Hematopoietic multipotent progenitor cell treated with erythropoietin and hydrocortisone succinate and interleukin-3 and kit ligand, for 17 days (in vitro differentiated cells): ENCODE measurements at places on chromosomes 4 and X.

GRCh38 chr4:41748074-41748570, 403 bp downstream of the PHOX2B start:
- no peak for DNase-seq

DNA sequence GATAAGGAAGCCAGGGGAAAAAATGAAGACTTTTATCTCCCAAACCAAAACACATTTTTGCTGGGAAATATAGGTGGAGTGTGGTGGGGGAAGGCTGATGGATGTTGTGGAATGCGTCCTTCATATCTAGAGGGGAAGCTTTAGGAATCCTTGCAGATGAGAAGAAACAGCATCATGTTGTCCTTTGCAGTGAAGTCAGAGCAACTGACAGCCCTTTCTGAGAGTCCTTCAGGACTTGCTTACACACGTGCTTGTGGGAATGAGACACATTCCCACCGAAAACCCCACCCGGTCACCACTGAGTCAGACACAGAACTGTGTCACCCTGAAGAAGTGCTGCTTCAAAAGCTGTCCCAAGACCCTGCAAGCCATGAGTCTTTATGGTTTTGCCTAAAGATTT, 81.5 kb downstream of the SHROOM2 start:
- DNase-seq, result no peak

- no peak for DNase-seq
Observed at GRCh38 chr4:20847124-20847747, 147.0 kb downstream of the PACRGL start.

- DNase-seq, result no peak
Observed at GRCh38 chrX:45322382-45322781, 121.7 kb upstream of the DIPK2B start.

DNA sequence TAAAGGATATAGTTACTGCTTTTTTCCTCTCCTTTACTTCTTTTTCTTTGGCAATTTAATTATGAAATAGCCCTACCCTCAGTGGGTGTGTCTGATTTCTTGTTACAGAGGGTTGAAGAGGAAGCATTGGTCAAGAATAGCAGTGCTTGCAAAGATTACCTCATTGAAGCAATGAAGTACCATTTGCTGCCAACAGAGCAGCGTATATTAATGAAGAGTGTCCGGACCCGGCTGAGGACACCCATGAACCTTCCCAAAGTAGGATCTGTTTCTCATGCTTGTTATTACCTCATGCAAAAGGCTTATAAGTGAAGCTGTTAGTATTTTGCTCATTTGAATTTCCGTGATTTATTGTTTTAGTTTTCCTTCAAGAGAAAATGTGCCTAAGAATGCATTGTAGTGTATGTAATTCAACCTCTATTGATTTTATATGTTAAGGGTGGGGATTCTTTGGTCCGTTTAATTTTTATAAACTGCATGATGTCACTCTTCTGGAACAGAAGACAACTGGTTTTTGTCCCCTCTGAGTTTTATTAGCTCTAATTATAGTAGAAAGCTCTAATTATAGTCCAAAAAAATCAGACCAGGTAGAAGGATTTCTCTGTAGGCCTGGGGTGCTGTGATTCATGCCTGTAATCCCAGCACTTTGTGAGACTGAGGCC, 27.9 kb upstream of the MSMO1 start:
- DNase-seq, result no peak

- no peak for DNase-seq
Observed at GRCh38 chrX:8091510-8091909, 79.6 kb downstream of the VCX2 start.

GRCh38 chr4:35516102-35516501, 728.2 kb downstream of the ARAP2 start:
- no peak for DNase-seq

GRCh38 chr4:4712800-4713528, 146.5 kb upstream of the MSX1 start:
- no peak for DNase-seq

GRCh38 chr4:102758241-102759160, 2.3 kb downstream of the MANBA start:
- no peak for DNase-seq

GRCh38 chr4:74522251-74522991, 77.5 kb downstream of the AREG start:
- no peak for DNase-seq

GRCh38 chr4:4391866-4392265, 5.0 kb downstream of the NSG1 start:
- no peak for DNase-seq

GRCh38 chr4:158739600-158739999, 16.4 kb upstream of the PPID start:
- DNase-seq, result no peak

DNA sequence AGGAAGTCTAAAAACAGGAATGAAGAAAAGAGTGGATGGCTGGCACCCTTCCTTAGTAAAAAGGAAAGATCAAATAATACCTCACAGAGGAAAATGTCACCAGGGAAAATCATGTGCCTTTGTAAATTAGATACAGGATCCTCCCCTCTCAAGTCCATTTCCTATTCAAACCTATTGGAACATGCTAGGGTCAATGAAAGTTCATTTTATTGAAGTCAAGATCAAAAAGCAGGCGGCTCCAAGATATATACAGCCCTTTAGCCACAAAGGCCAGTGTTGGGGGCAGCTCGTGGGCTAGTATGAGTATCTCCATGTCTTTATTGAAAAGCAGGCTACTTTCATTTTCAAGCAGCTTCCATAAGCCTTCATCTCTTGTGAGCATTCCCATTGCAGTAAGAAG, 141.1 kb downstream of the QDPR start:
- DNase-seq, result no peak

DNA sequence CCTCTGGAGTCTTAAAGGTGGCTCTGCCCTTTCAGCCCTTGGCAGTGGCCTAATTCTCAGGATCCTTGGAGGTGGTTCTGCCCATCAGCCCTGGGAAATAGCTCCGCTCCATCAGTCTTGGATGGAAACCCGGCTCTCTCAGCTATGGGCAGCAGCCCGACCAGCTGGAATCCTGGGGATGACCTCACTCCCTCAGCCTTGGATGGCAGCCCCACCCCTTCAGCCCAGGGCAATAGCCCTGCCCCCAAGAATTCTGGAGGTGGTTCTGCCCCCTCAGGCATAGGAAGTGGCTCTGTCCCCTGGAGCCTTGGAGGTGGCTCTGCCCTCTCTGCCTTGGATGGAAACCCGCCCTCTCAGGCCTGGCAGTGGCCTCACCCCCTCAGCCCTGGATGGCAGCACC, 127.7 kb downstream of the RBMX2 start:
- DNase-seq, result no peak

- no peak for DNase-seq
Observed at GRCh38 chrX:107707866-107708265, 67.7 kb downstream of the TSC22D3 start.

DNA sequence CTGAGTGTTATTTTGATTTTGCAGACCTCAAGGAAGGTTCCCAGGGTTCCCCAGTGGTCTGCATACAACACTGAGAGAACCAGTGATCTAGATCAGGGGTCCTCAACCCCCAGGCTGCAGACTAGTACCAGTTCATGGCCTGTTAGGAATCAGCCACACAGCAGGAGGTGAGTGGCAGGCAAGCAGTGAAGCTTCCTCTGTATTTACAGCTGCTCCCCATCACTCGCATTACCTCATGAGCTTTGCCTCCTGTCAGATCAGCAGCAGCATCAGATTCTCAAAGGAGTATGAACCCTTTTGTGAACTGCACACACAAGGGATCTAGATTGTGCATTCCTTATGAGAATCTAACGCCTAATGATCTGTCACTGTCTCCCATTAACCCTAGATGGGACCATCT, 28.5 kb downstream of the EDNRA start:
- DNase-seq, result no peak

- DNase-seq, result no peak
Observed at GRCh38 chr4:123849495-123849894, 452.9 kb downstream of the SPRY1 start.

- no peak for DNase-seq
Observed at GRCh38 chrX:147923605-147924004, 11.9 kb downstream of the FMR1 start.

DNA sequence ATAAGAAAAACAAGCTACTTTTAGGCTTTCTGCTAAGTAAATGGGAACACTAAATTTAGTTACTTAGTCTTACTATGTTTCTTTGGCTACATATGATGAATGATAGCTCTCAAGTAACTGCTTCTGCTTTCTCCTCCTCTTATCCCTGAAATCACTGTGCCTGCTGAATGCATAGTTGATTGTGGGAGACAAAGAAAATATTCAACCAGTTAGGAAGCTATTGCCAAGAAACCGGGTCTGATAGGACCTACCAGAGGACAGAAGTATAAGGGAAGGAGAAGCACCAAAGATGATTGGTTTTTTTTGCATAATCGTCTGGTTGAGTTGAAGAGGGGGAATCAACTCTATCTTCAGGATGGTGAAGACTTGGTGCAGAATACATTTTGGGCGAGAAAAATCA, 28.0 kb upstream of the NDUFC1 start:
- DNase-seq, result no peak

DNA sequence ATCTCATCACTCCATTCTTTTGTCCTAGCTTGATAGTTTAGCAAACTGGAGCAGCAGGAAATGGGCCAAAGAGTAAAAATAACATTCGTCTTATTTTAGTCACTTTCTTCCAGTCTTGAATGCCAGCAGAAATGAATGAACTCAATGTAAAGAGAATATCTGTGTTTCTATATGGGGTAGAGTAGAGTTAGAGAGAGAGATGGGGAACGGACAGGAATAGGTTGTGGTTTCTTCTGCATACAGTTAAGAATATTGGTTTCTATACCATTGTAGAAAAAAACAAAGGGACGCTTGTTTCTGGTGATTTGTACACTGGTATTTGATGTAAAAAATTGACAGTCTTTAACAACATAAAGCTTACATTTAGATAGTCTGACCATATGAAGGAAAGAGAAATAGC, 8.9 kb downstream of the GPR174 start:
- no peak for DNase-seq

DNA sequence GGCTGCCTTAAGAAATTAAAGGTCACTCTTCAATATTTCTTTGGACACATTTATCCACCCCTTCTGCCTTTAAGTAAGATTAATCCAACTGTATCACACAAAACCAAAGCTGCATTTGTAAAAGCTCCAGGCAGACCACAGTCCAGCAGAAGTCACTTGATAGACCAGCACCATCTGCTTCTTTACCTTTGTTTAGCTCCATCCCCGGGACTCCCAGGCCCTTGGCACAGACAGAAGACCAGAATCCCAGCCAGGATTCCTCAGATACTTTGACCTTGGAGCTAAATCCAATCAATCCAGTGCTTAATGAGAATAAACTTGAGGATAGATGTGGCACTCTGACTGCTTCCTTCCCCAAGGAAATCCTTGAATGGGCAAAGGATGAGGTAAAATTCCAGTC, 333.1 kb upstream of the RASGEF1B start:
- no peak for DNase-seq

DNA sequence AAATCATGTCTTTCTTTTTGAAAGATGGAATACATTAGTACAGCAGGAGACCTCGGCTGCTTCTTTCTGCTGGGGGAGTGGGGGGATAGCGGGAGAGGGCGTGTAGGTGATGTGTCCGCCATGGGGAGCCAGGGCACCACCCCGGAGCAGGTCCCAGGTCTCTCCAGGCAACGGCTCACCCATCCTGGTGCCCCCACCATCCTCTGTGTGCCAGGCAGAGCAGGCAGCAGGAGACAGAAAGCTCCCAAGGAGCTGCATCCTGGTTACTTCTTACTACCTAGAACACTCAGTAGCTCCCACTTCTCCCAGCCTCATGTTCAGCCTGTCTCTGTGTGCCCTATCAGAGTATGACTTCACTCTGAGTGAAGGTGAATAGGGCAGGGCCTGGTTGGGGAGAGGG, 23.6 kb downstream of the TNIP2 start:
- DNase-seq, result no peak

- DNase-seq, result no peak
Observed at GRCh38 chr4:119299260-119299671, 22.7 kb downstream of the FABP2 start.

DNA sequence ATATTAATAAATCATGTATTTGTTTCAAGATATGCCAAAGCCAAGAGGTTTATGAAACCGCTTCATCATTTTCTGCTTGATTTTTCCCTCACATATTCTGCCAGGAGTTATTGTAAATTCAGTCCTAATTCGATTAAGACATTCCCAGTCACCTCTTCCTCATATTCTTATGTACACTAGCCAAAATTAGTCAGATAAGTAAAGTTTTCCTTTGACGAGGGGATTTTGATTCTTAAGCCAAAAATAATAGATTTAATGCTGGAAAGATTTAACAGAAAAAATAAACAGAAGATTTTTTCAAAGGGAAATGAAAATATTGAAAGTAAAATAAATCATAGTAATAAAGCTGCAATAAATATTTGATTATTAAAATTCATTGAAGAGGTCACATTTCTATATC, 51.0 kb upstream of the VEGFC start:
- no peak for DNase-seq

DNA sequence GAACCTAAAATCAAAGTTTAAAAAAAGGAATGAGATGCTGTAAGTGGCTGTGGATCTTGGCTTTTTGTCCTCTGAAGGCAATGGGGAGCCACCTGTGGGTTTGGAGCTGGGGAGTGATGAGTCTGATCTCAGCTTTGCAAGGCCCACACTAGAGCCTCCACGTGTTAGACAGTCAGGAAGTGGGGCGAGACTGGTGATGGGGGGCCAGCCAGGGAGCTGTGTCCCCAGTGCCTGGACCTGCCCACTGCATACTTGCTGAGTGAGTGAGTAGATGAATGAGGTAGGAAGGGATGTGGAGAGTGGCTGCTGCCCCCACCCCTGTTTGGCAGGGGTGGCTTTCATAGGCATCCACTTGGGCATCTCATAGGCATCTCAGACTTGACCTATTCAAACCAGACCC, 84.0 kb downstream of the NHSL2 start:
- no peak for DNase-seq

DNA sequence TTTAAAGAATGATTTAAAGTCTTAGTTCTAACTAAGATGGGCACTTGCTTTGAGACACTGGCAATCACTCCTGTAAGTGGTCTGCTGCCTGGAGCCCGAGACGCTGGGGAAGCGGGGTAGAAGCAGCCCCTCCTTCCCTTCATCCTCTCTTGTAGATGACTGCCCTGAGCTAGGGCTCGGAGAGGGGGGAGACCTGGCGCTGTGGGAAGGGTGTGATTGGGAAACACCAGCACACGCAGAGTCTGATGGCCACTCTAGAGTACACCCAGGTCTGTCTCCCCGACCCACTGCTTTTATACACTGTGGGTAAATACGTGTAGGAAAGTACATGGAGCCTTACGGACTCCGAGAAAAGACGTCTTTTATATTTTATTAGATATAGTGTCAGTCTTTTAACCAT, 24.0 kb downstream of the LRP2BP start:
- no peak for DNase-seq

DNA sequence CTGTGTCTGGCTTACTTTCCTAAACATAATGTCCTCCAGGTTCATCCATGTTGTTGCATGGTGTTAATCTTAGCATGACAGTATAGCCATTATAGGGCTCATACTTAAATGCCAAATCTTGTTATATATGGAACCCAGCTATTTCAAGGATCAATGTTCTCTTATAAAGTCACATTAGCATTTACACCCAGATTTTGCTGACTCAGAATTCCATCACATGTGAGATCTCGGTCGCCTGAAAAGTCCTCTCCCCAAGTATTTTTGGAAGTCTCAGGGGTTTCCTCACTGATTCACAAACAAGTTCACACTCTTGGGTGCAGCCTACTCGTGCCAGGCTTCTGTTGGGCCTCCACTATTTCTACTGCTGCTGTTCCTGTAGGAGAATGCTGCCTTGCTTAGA, 19.9 kb upstream of the C4orf51 start:
- no peak for DNase-seq
